Right kidney (tissue), 9 donors: ENCODE measurements at places on chromosomes 5 and 9.

DNA sequence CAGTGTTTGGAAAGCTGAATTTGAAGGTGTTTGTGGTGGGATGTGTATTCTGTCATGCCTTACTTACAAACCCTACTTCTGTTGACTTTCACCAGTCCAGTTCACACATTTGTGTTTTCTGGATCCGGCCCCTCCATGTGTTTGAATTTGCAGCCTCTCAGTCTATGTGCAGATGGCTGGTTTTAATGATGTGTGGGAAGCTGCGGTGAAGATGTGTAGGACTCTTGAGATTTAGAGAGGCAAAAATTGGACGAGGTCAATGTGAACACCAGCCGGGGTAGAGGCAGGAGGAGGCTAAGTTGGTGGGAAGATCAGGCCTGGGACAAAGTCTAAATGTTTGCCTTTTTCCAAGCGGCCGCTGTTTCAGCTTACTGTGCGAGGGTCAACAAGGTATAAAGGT lies 115.4 kb upstream of the KLF9 start:
- DNase-seq, result no peak

- DNase-seq, result no peak
These were observed 103.4 kb downstream of the TRIO start for GRCh38 chr5:14246350-14247053.

- DNase-seq, result no peak
These were observed 7.9 kb downstream of the TRMT10B start for GRCh38 chr9:37761511-37761910.

DNA sequence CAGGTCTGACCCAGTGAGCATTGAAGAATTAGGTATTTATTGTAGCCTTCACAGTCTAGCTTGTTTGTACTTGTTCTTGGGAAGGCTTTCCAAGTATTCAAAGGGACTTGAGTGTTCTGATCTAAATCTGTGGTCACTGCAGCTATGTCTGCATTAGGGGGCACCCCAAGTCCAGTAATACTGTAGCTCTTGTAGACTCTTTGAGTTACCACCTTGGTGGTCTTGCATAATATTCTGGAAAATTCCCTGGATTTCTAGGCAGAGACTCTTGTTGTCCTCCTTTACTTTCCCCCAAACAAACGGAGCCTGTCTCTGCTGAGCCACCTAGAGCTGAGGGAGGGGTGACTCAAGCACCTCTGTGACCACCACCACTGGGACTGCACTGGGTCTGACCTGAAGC lies 149.5 kb upstream of the DHFR start:
- DNase-seq, result no peak

GRCh38 chr5:122605236-122605635 lies 169.6 kb upstream of the SNX2 start:
- DNase-seq, result no peak

GRCh38 chr5:128637031-128637430 lies 99.0 kb upstream of the FBN2 start:
- no peak for DNase-seq

GRCh38 chr5:176365351-176366231 lies at the start of gene ARL10:
ARL10 (plus strand) TSS chr5:176365487; CDS start chr5:176365564, 77 bp downstream.
- DNase-seq, result peak; percentile 80

GRCh38 chr9:16413509-16414016 lies 456.9 kb downstream of the BNC2 start:
- no peak for DNase-seq

DNA sequence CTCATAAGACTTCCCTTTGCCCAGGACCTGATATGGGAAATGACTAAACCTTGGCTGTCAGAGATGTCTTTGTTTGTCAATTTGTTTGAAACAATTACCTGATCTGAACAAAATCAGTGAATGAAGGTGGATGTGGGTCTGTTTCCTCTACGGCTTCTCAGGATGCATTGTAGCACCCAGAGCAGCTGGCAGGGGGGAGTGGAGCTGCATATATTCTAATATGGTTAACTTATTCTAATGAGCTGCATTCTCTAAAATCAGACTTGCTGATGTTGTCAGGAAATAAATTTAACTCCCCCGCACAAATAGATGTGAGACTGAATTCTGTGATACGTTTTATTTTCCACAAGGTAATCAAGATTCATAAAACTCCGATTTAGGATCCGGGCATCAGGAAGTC lies 665.4 kb downstream of the MAT2B start:
- no peak for DNase-seq

DNA sequence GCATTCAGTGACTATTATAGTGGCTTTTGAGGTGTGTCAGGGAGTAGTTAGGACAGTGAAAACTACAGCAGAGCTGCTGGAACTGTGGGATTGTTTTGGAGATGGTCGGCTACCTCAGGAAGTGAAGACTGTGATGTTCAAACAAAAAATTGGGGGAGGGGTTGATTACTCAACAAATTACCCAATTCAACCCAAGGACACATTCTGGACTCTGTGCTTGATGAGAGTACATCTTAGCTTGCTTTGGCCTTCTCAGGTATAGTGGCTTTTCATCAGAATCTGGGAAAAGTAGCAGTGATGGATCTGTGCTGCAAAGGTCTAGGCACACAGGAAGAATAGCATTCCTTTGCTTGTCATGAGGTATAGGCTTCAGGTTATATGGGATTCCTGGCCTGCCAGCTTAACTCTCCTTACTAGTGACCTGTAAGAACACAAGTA lies 47.0 kb downstream of the SLC44A1 start:
- no peak for DNase-seq

GRCh38 chr5:77943851-77944250 lies 167.7 kb upstream of the TBCA start:
- DNase-seq, result no peak

GRCh38 chr9:96567203-96567700 lies 52.4 kb downstream of the CDC14B start:
- no peak for DNase-seq

- peak; percentile 25 for DNase-seq
These were observed 566 bp upstream of the FOCAD start for GRCh38 chr9:20683351-20684034.

GRCh38 chr5:109836280-109836679 lies 146.6 kb downstream of the MAN2A1 start:
- DNase-seq, result no peak

DNA sequence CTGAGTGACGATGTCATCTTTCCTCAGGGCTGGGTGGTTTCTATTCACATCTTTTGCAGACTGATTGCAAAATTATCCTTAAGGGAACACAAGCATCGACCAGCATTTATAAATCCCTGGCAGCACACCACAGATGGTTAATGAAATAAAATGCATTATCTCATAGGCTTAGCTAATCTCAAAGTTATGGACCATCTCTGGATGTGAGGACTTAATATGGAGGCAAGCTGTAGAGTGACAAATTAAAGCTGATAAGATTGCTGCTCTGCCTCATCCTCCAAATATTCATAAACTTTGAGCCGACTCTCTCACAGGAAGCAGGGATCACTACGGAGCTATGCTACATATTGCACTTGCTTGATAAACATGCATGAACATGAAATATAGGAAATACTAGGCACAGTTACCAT lies 663.2 kb upstream of the RGMB start:
- no peak for DNase-seq

- DNase-seq, result no peak
These were observed 98.4 kb downstream of the FGF1 start for GRCh38 chr5:142587354-142587965.

DNA sequence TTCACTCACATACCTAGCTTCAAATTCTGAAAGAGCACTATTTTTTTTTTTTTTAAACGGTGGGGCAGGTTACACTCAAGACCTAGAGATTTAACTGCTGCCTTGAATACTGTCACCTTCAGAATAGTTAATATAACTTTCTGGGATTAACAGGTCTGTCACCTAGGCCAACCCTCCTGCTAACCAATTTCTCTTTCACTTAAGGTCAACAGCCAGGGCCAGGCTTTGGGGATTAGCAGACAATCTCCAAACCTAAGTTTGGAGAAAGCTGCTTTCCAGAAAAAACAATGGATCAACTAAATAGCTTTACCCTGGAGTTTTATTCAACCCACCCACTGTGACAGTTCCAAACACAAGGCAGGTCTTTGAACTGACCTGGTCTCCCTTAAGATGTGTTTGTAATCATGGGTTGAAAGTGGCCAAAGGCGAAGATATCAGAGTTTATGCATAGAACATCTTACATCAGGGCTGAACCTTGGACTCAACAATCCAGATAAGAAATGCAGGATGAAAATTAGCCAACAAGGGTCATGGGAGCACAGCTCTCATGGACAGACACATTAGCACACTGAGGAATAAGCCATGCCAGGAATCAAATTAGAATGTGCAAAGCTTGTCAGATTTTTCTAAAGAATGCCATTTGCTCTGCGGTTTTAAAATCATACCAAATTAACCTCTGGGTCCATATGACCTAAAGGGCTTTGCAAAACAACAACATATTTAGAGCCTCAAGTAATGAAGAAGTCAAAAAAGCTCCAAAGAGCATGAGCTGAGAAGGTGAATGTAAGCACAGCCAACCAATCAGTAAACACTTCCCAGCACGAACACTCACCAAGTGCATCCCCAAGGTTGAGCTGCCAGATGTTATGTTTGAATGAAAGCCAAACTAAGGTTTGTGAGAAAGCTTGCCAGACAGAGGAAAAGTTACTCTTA lies 538.5 kb upstream of the DMAC1 start:
- peak; percentile 11 for DNase-seq

GRCh38 chr5:17370651-17371050 lies 127.4 kb upstream of the TAF11L2 start:
- DNase-seq, result no peak

DNA sequence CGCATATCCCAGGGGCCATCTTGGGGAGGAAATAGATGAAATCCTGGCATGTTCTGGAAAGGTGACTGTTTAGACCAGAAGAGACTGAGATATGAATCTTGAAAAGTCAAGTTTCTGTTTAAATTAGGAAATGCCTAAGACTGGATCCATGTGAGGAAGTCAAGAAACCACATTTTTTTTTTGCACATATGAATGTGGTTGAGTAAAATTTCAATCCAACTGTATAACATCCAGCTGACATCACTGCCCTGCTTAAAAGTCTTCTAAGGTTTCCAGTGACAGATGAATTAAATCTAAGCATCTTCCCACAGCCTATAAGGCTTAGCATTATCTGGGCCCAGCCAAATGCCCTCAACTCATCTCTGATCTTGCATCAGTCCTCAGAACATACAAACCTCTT lies 47.7 kb upstream of the TCERG1 start:
- DNase-seq, result no peak

- no peak for DNase-seq
These were observed 86.0 kb downstream of the SNCAIP start for GRCh38 chr5:122398016-122398415.

DNA sequence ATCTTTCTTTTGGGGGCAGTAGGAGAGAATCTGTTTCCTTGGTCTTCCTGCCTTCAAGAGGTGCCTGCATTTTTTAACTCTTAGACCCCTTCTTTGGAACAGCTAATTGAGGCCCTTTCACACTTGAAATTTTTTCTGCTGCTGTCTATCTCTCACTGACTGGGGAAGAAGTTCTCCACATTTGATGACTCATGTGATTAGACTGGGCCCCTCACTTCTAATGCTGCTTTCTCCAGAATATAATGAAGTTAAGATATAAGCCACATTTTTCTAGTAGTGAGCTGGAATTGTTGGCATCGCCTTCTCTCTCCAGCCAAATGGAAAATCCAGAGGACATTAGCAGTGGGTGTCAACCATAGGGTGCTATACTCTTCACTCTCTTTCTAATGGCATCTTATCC lies 12.4 kb downstream of the ZNF474 start:
- no peak for DNase-seq

- DNase-seq, result no peak
These were observed 141.0 kb downstream of the SSBP2 start for GRCh38 chr5:81609810-81610375.

DNA sequence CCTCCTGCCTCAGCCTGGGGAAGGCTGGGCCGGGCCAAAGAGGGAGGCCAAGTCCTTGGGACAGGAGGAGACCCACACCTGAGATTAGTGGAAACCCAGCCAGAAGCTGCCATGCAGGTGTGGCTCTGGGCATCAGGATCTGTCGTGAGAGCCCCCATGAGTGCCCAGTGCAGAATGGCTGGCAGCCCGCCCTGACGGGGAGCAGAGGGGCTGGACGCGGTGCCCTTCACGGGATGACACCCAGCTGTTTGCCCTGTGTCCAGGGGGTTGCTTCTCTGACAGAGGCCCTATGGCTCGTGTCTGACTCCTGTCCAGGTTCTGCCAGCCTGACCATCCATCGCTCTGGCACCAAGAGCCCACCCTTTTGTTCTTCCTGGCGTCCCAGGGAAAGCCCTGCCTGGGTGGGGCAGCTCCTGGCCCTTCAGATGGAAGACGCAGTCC lies 8.5 kb downstream of the DIPK1B start:
- DNase-seq, result no peak

DNA sequence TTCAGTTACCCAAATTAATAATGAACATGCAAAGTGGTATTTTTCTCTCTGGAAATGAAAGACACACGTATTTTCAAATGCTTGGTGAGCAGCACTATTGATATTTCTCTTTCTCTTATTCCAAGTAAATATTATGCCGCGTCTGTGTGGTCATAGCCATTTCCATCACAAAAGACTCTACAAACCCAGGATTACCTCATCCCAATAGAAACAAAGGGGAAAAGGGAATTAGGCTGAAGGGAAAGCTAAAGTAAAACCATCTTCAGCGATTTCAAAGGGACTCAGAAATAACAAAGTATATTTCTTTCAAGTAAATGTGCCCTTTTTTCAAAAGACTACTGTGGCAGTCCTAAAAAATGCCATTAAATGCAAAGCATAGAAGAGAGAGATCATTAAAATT lies 62.0 kb upstream of the FST start:
- DNase-seq, result no peak

DNA sequence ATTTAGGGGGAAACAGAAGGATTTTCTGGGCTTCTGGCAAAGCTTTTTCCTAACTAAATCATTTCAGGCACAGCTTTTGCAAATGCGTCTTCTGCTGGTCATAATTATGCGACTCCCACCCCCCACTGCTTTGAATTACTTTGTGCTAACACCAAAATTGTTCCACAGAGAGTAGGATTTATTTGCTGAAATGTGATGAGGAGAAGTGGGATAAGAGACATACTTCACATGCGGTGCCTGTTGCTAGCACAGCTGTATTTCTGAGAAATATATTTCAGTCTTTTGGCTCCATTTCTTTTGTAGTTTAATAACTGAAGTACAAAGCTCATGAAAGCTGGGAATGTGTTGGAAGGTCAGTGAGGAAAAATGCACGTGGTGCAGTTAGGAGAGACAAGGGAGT lies 83.2 kb upstream of the TAS2R1 start:
- no peak for DNase-seq

DNA sequence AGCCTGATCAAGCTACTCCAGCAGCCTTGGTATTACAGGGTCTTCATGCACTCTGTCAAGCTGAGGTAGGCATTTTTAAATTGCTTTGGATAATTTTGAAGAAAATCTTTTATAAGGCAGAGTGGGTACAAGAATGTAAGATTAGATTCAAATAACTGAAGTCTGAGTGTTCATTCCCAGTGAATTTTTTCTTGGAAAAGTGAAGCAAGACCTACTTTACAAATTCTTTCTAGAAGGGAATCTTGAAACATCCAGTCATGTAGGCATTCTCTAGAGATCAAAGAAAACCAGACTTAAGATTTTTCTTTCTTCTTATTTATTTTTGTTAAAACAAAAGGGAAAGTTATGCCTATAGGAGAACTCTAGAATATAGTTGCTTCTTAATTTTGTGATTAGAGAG lies 139.0 kb downstream of the FOCAD start:
- DNase-seq, result no peak
